ENCODE measurements at places on chromosomes 12 and 14.
A peak's percentile ranks its signal among the peaks of the same experiment; 100 is the strongest.

- peak overlapping the region; percentile 91 for H3K4me3 ChIP-seq
- H3K4me1 ChIP-seq, result peaks cover 16% of the 10 kb centered on the region
- no peaks in the 10 kb centered on the region for H3K36me3 ChIP-seq
- DNase-seq, result no peak
- peaks cover 18% of the 10 kb centered on the region for H3K27me3 ChIP-seq
- no peak overlapping the region for H3K27ac ChIP-seq
Observed at GRCh38 chr12:12267742-12268200, 927 bp upstream of the LRP6 start.

DNA sequence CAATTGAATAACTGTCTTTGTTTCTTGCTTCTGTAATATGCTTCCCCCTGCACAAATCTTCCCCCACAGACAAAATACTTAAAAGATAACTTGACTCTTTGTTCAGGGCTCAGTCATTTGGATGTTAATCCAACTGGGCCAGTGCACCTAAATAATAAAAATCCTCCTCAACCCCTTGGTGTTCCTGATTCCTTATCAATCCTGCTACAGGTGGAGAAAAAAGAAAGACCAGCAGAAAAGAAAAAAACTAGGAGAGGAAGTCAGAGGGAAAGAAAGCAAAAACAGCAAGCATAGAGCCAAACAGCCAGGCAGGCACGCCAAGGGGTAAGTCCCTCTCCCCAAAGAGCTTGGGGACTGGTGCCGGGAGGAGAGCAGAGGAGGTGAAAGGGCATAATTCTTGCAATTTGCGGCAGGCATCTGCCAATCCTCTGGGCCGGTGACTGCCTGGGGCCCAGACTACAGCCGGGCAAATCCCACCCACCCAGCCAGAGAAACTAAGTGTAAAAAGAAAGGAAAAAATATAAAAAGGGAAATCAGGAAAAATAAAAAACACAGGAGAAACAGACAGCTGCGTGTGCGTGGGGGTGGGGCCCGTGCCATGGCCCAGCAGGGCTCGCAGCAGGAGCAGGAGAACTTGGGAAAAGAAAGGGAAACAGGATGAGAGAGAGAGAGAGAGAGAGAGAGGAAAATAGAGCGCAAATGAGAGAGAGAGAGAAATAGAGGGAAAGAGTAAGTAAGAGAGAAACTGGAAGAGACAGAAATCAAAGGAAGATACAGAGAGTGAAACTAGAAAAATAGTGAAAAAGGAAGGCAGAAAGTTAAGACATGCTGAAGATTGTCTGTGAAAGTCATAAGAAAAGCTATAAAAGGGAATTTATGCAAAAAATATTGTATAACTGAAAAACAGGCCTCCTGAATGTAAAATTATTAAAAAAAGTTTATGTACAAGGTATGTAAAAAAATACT is 21.4 kb downstream of the KLRK1 start:
- DNase-seq, result no peak
- H3K36me3 ChIP-seq, result peaks cover 13% of the 10 kb centered on the region
- peaks cover 9% of the 10 kb centered on the region for H3K4me1 ChIP-seq

GRCh38 chr14:37819155-37820015 is 224.0 kb downstream of the TTC6 start:
- H3K27ac ChIP-seq, result no peak overlapping the region
- no peak overlapping the region for H3K4me3 ChIP-seq
- H3K27me3 ChIP-seq, result no peaks in the 10 kb centered on the region
- DNase-seq, result no peak
- H3K4me1 ChIP-seq, result no peaks in the 10 kb centered on the region

DNA sequence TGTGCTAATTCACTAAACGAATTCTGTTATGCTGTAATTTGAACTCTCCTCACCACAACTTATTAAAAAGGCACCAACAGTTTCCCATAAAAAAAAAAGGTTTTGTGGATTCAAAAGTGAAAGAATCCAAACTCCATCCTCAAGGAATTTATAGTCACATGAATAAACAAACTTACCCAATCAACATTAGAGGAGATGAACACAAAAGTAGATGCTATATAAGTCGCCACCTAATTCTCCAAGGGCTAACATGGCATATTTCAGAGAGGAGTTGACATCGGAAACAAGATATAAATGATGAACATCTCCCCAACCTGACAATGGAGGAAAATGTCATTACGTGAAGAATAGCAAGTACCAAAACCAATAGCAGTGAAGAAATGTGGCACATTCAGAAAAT is 265.5 kb upstream of the PRKD1 start:
- no peaks in the 10 kb centered on the region for H3K36me3 ChIP-seq
- no peak overlapping the region for H3K27ac ChIP-seq
- DNase-seq, result no peak
- H3K4me1 ChIP-seq, result no peaks in the 10 kb centered on the region
- no peak overlapping the region for H3K4me3 ChIP-seq

GRCh38 chr12:78189656-78190055 is 359.0 kb downstream of the NAV3 start:
- no peak overlapping the region for H3K4me3 ChIP-seq
- no peak for DNase-seq
- no peak overlapping the region for H3K27ac ChIP-seq
- H3K36me3 ChIP-seq, result no peaks in the 10 kb centered on the region
- H3K27me3 ChIP-seq, result no peaks in the 10 kb centered on the region

- H3K36me3 ChIP-seq, result peaks cover 2% of the 10 kb centered on the region
- H3K27me3 ChIP-seq, result peaks cover 4% of the 10 kb centered on the region
- H3K27ac ChIP-seq, result no peak overlapping the region
- peaks cover 6% of the 10 kb centered on the region for H3K4me1 ChIP-seq
- H3K4me3 ChIP-seq, result no peak overlapping the region
Observed at GRCh38 chr12:53058674-53059433, 9.0 kb downstream of the TNS2 start.

GRCh38 chr12:120223458-120224303 is 22.8 kb upstream of the RPLP0 start:
- H3K36me3 ChIP-seq, result no peaks in the 10 kb centered on the region
- no peak overlapping the region for H3K27ac ChIP-seq
- H3K4me3 ChIP-seq, result no peak overlapping the region
- peaks cover 5% of the 10 kb centered on the region for H3K27me3 ChIP-seq
- DNase-seq, result no peak
